ENCODE measurements at places on chromosomes 12 and 14.

GRCh38 chr14:99603471-99604277 lies at the start of gene CCDC85C:
TSS of gene CCDC85C (minus strand) at chr14:99604207. CDS start at chr14:99603959, 248 bp downstream.
- no peak for DNase-seq

DNA sequence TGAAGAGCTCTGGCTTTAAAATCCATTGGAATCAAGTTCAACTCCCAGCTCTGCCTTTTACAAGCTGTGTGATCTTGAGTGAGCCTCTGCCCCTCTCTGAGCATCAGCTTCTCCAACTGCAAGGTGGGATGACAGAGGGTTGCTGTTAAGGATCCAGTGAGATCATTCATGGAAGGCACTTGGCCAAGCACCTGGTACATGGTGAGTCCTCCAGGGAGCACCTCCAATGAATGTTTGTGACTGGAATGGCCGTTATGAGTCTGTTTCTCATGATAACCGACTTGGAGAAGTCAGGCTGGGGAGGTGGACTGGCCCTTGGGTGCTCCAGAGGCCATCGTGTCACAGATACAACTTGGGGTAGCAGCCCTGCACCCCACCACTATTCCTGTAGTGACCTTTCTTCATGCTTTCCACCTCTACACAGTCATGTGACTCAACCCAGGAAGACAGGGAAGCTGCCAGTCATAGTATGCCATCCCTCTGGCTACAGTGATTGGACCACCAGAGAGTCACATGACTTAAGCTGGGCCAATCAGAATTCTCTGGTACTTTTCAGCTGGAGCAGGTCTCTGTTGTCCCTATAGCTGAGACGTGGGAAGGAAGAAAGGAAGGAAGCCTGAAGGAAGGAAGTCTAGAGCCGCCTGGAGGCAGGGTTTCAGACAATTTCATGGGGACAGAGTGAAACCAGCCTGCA lies 146.5 kb upstream of the MYL2 start:
- DNase-seq, result no peak

DNA sequence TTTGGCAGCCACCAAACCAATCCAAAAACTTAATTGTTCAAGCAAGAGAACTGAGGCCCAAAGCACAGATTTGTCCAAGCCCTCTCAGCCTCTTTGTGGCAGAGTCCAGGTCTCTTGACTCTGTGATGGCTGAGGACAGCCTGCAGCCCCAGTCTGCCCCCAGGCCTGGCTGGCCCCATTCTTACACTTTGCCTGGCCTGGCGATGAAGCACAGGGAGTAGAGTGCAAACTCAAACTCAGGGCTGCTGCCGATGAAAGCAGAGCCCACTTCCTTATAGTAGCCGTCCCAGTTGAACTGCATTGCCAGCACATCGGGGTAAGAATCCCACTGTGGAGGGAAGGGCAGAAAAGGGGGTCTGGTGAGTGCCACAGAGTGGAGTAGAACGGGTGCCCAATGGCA lies 5.6 kb upstream of the RPAP3 start:
- DNase-seq, result no peak

DNA sequence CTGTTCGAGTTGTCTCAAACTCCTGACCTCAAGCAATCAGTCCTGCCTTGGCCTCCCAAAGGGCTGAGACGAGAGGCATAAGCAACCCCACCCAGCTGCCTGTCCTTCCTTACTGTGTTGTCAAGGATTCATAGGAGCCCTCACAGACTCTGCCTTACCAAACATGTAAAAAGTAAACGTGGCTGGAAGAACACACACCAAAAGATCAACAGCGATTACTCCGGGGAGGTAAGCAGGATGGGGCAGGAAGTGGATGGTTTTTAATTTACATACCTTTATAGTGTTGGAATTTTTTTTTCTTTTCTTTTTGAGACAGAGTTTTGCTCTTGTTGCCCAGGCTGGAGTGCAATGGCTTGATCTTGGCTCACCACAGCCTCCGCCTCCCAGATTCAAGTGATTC lies 61.5 kb upstream of the EGLN3 start:
- no peak for DNase-seq

GRCh38 chr12:66087365-66087943 lies 43.1 kb downstream of the LLPH start:
- DNase-seq, result peak; percentile 5

- DNase-seq, result no peak
These were observed 85.7 kb downstream of the BTG1 start for GRCh38 chr12:92059960-92060359.

DNA sequence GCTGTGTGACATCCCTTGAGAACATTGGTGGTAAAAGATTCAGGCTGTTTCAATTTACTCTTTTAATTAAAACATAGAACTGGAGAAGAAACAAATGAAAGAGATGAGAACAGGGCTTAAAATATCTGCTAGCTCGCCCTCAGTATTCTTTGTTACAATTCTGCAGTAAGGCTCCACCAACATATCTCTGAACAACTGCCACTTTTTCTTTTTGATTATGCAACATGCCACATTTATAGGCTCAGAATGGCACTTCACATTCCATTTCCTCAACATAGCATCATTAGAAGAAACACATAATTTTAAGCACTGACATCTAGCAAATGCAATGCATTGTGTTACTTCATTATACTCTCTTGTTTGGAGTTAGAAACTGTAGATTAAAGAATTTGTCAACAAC lies 1315.2 kb downstream of the LRFN5 start:
- no peak for DNase-seq

DNA sequence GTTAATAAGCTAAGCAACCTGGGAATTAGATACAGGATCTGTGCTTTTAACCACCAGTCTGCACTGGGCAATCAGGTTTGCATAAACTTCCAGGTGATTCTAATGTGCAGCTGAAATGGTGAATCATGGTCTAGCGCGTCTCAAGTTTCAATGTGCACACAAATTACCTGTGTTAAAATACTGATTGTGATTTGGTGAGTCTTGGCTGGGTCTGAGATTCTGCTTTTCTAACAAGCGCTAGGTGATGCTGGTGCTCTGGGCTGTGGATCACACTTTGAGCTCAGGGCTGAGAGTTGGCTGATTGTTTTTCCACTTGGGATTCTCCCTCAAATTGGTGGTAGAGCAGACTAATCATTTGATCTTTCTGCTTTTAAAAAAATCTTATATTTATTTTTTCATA lies 124.8 kb downstream of the C12orf75 start:
- DNase-seq, result no peak
